ENCODE measurements at places on chromosomes 3 and 15. TPM values are rescaled to one million over a fixed set of nuclear protein-coding genes. Genes with fewer than 3 reads are reported as not detected.

The H1-8 gene
- polyA plus RNA-seq = not detected

The SCN11A gene
- polyA plus RNA-seq = not detected

The LTF gene
- polyA plus RNA-seq = 1.9 TPM

The EMC7 gene
- polyA plus RNA-seq = 54.7 TPM

The ACSBG1 gene
- 0.29 TPM for polyA plus RNA-seq

The CCR9 gene
- not detected for polyA plus RNA-seq

The BSN gene
- polyA plus RNA-seq = 1.2 TPM

The ZNF660 gene
- polyA plus RNA-seq = 9.8 TPM

The CCDC54 gene
- polyA plus RNA-seq = 5.1 TPM

The GOLGA8T gene
- not detected for polyA plus RNA-seq

The HRG gene
- polyA plus RNA-seq = not detected

The DTX3L gene
- not detected for polyA plus RNA-seq

The HCLS1 gene
- 8.6 TPM for polyA plus RNA-seq

The CLEC3B gene
- polyA plus RNA-seq = not detected

The MITF gene
- 10.1 TPM for polyA plus RNA-seq

The ITPKA gene
- 0.36 TPM for polyA plus RNA-seq

The ARNT2 gene
- polyA plus RNA-seq = 7.2 TPM

The USP13 gene
- 53.2 TPM for polyA plus RNA-seq

The RTP3 gene
- polyA plus RNA-seq = not detected

The ADGRG7 gene
- not detected for polyA plus RNA-seq

The CCDC33 gene
- polyA plus RNA-seq = not detected

The EPHB3 gene
- polyA plus RNA-seq = not detected

The SEC22A gene
- polyA plus RNA-seq = 13.0 TPM

Data from muscle of arm (tissue), 14 donors.